Caco-2 (cell line): ENCODE measurements at places on chromosomes 7 and 10.

DNA sequence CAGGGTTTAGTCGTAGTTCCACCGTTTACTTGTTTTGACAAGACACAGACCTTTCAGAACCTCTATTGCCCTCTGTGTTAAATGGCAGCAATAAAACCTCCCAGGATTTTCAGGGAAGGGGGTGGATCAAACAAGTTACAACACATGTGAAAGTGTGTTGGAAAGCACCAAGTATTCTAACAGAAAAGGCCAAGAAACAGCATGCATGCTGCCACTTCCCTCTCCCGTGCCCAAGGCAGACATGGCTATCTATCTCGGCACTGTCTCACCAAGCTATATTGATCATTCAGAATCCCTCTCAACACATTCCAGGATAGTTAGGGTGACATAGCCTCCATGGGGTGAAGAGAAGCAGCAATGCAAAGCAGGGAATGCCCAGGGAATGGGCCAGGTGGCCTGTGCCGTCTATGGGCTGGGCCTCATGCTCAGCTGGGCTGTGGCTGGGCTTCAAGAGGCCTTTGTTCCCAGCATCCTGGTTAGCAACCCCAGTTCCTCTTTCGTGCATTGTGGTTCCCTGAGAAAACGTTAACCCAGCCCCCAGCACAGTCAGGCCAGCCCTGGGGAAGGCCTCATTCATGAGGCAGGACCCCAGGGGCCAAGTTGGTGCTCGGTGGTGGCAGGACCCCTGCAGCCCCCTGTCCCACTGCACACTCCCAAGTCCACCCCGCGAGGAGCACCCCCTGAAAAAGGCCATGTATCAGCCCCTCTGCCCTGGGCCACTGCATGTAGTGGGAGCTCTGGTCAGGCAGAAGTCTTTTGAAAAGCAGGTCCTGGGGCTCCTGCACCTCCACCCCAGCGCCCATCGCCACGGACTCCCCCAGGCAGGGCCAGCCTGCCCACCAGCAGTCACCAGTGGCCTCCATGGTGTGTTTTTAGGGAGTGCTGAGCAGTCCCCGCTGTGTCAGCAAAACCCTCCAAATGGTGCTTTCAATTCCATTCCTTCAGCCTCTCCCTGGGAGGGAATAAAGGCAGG is 25.5 kb downstream of the VSIR start:
- no peak for DNase-seq

- DNase-seq: no peak
Measured at GRCh38 chr10:33178026-33178755, 156.3 kb downstream of the NRP1 start.

DNA sequence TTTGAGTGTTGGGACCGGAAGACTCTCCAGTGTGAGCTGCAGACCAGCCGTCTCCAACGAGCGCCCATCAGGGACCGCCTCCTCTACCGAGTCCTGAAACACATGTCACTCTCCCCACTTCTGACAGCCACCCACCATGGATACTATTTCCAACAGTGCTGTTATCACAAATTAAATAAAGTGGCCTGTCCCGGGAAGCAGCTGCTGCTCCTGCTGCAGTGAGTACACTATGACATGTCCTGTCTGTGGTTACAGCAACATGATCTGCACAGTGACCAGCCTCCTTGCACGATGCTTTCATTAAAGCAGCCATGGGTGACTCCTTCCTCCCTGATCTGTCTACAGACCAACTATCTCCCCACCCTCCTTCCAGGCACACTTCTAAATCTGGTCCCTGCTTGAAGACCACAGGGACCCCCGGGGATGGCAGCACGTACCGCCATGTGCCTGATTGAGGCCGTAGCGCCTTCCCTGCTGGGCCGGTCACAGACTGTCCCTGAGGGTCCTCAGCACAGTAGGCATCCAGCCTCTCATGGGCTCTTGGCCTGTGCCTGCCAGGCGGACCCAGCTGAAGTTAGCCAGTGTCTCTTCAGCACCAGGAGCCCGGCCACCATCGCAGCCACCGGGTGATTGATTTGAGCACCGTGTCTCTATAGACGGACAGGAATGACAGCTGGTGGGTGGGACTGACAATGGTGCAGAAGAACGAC is 58.8 kb downstream of the TCERG1L start:
- DNase-seq: no peak

GRCh38 chr10:24617771-24618396 is 105.8 kb downstream of the ARHGAP21 start:
- peak; percentile 79 for DNase-seq

DNA sequence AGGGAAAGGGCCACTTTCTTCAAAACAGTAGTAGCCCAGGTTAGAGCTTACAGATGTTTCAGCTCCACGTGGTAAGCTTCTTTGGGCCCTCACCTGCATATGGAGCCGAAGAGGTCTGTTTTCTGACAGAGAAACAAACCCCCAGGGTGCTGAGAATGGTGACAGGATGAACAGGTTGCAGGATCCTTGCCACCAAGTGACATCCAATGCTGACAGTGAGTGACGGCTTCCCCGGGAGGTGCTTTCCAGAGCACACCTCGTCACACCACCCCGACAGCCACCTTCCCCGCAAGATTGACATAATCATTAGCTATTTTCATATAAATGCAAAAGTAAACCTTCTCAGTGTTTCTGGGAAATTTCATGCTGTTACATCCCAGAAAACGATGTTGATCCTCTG is 109.3 kb upstream of the BTBD16 start:
- DNase-seq: no peak

- no peak for DNase-seq
Measured at GRCh38 chr10:118472415-118473304, 122.8 kb downstream of the PRLHR start.

DNA sequence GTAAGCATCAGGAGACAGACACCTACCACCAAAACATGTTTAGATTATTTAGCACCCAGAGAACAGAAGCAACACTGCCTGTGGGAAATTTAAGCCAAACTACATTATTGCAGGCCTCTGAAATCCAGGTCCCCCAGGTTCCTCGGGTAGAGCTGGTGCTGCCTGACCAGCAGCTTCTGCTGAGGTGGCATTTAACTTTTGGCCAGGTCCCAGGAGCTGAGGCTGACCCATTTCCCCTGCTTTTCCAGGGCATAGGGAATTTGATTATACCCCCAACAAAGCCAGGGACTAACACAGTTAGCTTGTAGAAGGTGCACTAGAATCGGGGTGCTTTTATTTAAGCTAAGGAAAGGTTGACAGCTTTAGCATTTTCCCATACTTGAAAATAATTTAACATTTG is 4.7 kb downstream of the LRRC4 start:
- DNase-seq: no peak

- no peak for DNase-seq
Measured at GRCh38 chr10:71357792-71358265, 38.8 kb downstream of the SLC29A3 start.

GRCh38 chr10:129310881-129311280 is 156.2 kb upstream of the MGMT start:
- no peak for DNase-seq

- DNase-seq: no peak
Measured at GRCh38 chr10:83987216-83987615, 152.1 kb upstream of the GHITM start.

- peak; percentile 88 for DNase-seq
Measured at GRCh38 chr10:29618341-29619171, 16.2 kb downstream of the SVIL start.

GRCh38 chr7:47377741-47378140 is 204.2 kb downstream of the TNS3 start:
- no peak for DNase-seq

DNA sequence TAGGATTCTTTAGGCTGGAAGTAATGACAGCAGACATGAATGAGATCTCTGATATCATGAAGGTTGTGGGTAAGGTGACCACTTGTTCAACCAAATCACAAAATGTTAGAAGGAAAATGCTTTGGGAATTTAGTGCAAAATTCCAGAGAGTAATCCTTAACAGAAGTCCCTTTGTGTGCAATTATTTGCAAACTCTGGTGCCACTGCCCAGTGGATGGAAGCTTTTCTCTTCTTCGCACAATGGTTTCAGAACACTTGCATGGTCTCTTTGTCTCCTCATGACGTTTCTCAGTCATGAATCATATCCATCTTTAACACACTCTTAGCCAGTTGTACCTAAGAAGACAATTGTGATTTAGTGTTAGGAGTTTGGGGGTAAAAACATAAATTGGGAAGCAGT is 570.4 kb upstream of the ANKRD30A start:
- no peak for DNase-seq

- DNase-seq: no peak
Measured at GRCh38 chr7:79420464-79420863, 33.0 kb downstream of the MAGI2 start.

- peak; percentile 62 for DNase-seq
Measured at GRCh38 chr10:58511765-58512490, 744 bp upstream of the BICC1 start.

GRCh38 chr10:1187151-1187854 is 131.1 kb downstream of the WDR37 start:
- peak; percentile 32 for DNase-seq

DNA sequence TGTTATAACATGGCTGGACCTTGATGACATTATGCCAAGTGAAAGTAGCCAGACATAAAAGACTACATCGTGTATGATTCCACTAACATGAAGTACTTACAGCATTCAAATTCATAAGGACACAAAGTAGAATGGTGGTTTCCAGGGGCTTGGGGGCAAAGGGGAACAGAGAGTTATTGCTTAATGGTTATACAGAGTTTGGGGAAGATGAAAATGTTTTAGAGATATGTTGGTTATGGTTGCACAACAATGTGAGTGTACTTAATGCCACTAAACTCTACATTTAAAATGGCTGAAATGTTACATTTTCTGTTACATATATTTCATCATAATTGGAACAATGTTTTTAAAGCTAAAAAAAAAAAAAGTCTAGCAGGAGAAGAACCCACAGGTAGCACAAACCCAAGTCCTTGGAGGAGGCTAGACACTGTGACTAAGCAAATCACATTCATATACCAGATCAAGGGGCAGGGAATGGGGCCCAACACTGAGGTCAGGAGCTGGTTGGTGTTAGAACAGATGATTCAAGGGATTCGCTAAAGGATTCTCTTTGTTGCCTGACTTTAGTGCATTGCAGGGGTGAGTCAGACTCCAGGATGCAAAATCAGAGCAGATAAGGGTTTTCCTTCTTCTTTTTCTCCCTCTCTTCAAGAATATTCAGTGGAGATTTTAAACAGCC is 25.1 kb upstream of the AOAH start:
- no peak for DNase-seq

DNA sequence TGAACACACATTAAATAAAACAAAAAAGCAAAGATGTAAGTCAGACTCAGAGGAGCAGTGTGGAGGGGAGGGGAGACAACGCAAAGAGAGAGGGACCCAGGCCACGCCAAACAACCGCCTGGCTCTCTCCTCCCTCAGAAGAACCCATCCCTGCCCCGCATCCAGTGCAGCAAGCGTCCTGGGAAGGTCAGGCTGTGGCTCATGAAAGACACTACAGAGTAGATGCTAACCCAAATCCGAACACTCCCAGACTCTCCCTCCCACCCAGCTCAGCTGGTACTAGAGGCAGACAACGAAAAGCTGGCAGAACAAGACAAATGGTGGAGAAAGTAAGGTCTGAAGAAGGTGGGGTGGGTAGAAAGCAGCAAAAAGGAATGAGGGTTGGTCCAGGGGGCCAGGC is 39.0 kb downstream of the KCNMA1 start:
- DNase-seq: no peak

GRCh38 chr10:119285495-119286267 is 78.3 kb downstream of the GRK5 start:
- DNase-seq: no peak

DNA sequence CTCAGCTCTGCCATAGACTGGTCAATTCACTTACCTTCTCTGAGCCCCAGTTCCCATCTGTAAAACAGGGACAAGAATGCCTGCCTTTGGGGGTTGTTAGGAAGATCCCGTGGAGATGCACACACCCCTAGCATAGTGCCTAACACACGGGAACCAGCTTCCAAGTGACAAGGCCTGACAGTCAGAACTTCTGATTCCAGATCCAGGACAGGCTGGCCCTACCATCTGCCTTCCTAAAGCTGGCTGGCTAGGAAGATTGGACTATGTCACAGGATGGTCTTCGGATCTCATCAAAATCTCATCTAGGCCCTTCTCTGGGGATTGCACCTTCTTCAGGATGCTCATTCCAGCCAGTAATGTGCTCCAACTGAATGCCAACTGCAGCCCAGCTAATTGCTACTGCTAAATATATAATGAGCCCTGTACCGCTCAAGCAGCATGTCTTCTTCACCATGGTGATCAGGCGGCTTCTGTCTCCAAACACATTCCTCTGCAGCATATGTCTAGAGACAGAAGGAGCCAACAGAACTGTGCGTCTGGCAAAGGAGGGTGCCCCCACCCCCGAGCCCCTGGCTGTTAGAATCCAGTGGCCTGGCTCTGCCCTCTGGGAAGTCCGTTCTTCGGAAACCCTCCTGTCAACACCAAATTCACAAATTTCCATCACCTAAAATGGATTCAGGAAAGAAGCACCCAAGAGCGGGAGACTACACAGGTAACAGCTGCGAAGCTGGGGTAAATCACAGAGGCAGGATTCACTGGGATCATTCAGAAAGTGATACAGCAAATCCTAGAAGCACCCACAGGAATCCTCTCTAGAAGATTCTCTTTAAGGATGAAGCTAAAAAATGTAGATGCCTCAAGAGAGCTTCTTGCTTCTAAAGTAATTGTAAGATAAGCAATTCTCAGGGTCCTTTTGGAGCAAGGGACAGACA is 142.1 kb upstream of the EEPD1 start:
- DNase-seq: no peak

DNA sequence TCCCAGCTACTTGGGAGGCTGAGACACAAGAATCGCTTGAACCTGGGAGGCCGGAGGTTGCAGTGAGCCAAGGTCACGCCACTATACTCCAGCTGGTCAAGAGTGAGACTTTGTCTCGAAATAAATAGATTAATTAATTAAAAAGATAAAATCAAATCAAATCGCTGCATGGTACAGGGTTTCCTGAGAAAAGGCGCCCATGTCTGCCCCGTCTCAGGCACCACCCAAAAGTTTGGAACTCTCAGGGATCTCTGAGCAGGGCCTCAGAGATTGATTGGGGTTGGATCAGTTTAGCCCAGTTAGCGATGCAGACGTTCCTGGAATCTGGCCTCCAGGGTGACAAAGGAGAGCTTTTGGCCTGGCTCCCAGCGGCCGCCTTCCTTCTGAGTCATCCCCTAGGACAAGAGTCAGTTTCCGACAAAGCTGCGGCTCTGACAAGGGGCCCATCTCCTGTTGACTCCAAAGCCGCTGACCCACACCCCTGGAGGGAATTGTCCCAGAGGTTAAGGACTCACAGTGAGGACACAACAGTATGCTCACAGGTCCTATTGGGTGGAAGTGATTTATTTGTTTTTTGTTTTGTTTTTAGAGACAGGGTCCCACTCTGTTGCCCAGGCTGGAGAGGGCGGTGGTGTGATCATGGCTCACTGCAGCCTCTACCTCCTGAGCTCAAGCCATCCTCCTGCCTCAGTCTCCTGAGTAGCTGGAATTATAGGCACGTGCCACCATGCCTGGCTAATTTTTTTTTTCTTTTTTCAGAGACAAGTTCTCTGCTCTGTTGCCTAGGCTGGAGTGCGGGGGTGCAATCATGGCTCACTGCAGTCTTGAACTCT is 6.8 kb downstream of the ORAI2 start:
- DNase-seq: peak; percentile 68

GRCh38 chr7:11650030-11650429 is 182.0 kb downstream of the THSD7A start:
- DNase-seq: no peak

- DNase-seq: no peak
Measured at GRCh38 chr10:96257944-96258343, 13.4 kb downstream of the BLNK start.
